Esophagus squamous epithelium (tissue), 5 donors: ENCODE measurements at places on chromosomes 5 and 9.

- no peak overlapping the region for H3K4me3 ChIP-seq
- H3K36me3 ChIP-seq = no peaks in the 10 kb centered on the region
- DNase-seq = no peak
- H3K4me1 ChIP-seq = no peaks in the 10 kb centered on the region
- no peaks in the 10 kb centered on the region for H3K27me3 ChIP-seq
- no peak overlapping the region for H3K27ac ChIP-seq
These were observed 122.3 kb downstream of the SEMA5A start for GRCh38 chr5:9423571-9423970.

GRCh38 chr9:136059321-136059791 is 35.7 kb downstream of the NACC2 start:
- DNase-seq = no peak
- no peak overlapping the region for H3K4me3 ChIP-seq
- H3K4me1 ChIP-seq = peaks cover 19% of the 10 kb centered on the region
- no peaks in the 10 kb centered on the region for H3K27me3 ChIP-seq

DNA sequence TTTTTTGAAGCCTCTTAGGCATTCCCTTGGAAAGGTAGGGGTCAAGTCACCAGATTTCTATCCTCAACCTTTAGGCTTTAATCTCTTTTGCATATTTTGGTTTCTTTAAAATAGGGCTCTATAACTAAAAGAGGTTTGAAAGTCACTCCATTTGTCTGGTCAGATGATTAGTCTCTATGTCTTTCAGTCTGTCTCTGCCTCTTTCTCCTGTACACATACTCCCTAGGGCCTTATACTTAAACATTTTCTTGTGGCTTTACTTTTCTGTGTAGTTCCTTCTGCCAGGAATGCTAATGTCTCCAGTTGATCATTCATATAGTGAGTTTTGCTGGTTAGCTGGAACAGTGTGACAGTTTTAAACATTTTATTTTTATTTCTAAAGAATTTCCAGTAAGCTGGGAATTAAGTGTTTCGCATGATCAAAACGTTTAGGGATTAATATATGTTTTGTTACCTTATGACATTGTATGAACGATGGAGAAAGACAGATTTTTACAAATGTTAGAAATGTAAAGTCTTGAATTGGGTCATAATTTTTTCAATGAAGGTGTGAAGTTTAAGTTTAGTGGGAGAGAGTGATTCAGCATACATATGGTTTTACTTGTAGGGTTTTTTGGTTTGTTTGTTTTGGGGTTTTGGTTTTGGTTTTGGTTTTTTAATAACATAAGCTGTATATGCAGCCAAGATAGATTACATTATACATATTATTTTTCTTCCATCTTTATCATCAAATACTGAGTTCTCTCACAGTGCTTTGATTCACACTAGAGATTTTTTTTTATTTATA is 90.6 kb downstream of the ZCCHC7 start:
- peaks cover 21% of the 10 kb centered on the region for H3K36me3 ChIP-seq
- H3K27me3 ChIP-seq = no peaks in the 10 kb centered on the region
- H3K4me1 ChIP-seq = no peaks in the 10 kb centered on the region
- no peak overlapping the region for H3K27ac ChIP-seq
- no peak overlapping the region for H3K4me3 ChIP-seq
- DNase-seq = no peak

DNA sequence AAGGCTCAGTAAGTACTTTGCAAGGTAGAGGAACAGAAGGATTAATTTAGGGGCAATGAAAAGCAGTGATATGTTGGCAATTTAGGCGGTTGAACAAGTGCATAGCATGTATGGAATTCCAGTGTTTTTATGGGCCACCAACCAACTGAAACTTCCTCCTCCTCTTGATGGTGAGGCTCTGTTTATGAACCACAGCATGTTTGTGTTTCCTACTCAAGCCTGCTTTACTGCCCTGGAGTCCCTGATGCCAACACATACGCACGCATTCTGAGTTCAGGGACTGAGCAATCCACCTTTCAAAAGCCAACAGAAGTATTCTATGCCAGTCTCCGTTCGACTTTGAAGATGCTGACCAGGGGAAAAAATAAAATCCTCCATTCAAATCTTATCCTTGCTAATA is 417.5 kb downstream of the EFNA5 start:
- DNase-seq = no peak
- H3K4me1 ChIP-seq = peaks cover 3% of the 10 kb centered on the region
- no peaks in the 10 kb centered on the region for H3K27me3 ChIP-seq
- H3K4me3 ChIP-seq = no peak overlapping the region

GRCh38 chr9:17970277-17970676 is 391.4 kb downstream of the SH3GL2 start:
- H3K4me1 ChIP-seq = no peaks in the 10 kb centered on the region
- H3K27me3 ChIP-seq = no peaks in the 10 kb centered on the region
- no peak overlapping the region for H3K27ac ChIP-seq
- H3K36me3 ChIP-seq = no peaks in the 10 kb centered on the region
- H3K4me3 ChIP-seq = no peak overlapping the region

DNA sequence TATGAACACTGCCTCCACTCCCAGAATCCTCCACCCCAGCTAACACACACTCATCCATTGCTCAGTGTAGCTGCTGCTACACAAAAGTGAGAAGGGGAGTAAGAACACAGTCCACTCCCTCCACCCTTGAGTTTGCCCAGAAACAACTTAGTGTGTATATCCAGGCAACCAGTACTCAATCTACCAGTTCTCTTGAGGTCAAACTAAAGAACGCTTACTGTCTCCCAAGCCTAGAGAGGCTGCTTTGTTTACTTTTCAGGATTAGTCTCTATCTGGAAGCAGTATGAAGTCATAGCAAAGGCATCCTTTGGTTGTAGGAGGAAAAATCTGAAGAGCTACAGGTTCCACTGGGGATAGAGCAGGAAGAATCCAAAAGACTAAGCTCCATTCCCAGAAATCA is 296.3 kb downstream of the KCNN2 start:
- H3K36me3 ChIP-seq = no peaks in the 10 kb centered on the region
- no peak overlapping the region for H3K4me3 ChIP-seq
- no peaks in the 10 kb centered on the region for H3K4me1 ChIP-seq
- no peak overlapping the region for H3K27ac ChIP-seq
- no peaks in the 10 kb centered on the region for H3K27me3 ChIP-seq

DNA sequence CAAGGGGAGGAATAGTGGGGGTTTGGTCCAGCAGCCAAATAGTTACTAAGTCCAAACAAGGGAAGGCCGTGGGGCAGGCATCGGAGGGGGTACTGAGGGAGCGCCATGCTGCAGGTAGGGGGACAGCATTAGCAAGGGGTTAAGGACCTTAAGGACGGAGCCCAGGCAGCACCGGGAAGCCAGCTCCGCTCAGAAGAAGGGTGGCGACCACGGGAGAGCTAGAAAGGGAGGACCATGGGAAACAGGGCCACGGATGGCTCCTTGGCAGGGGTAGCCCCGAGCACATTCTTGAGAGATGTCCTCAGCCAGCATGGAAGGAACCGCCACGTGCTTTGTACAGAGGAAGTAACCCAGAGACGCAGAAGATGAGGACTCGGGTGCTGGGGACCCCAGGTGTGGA is 76.2 kb upstream of the STXBP1 start:
- DNase-seq = no peak
- peaks cover 64% of the 10 kb centered on the region for H3K4me1 ChIP-seq
- peaks cover 63% of the 10 kb centered on the region for H3K36me3 ChIP-seq
- no peak overlapping the region for H3K4me3 ChIP-seq

GRCh38 chr5:34576891-34577666 is 79.0 kb upstream of the RAI14 start:
- H3K4me1 ChIP-seq = no peaks in the 10 kb centered on the region
- H3K27me3 ChIP-seq = no peaks in the 10 kb centered on the region
- H3K27ac ChIP-seq = no peak overlapping the region
- H3K4me3 ChIP-seq = no peak overlapping the region

DNA sequence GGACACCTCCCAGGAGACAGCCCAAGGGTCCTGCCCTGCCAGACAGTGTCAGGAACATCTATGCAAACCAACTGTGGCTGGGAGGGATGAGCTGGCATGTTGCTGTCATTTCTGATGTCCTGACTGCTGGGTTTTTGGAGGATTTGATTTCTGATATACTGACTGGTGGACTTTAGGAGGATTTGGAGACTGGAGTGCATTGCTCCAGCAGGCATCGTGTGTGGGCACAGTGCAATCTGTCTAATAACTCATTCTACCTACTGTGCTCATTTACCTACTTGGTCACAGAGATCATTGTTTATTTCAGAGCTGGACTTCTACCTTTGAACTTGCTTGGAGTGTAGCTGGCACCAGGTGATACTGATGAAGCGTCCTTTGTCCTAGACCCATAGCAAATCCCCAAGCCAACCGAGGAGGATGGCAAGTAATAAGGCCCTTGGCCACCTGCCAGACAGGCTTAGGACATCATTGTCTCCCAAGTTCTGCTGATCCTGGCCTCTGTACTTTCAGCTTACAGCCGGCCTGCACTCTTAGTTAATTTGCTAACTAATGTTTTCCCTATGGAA is 124.3 kb upstream of the ICE1 start:
- DNase-seq = no peak
- no peaks in the 10 kb centered on the region for H3K27me3 ChIP-seq
- H3K27ac ChIP-seq = no peak overlapping the region
- H3K36me3 ChIP-seq = no peaks in the 10 kb centered on the region

DNA sequence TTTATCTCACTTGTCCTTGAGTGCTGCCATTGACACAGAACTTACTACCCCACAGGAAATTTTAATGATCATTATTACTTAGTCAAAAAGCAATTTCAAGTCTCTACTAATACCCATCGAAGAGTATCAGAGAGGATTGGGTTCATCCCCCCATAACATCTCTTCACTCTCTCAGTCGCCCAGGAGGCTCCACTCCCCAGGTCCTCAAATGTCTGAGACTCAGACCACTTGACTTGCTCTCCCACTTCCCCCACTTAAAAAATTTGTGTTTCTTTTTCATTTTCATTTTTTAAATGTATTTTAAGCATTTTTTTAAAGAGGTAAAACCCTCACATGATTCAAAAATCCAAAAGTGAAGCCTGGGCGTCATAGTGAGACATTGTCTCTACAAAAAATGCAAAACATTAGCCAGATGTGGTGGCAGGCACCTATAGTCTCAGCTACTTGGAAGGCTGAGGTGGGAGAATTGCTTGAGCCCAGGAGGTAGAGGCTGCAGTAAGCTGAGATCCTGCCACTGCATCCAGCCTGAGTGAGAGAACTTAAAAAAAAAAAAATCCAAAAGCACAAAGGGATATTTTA is 56.8 kb upstream of the TRAF1 start:
- H3K27ac ChIP-seq = no peak overlapping the region
- H3K27me3 ChIP-seq = no peaks in the 10 kb centered on the region
- H3K36me3 ChIP-seq = peaks cover 11% of the 10 kb centered on the region
- no peak overlapping the region for H3K4me3 ChIP-seq
- DNase-seq = no peak
- no peaks in the 10 kb centered on the region for H3K4me1 ChIP-seq

DNA sequence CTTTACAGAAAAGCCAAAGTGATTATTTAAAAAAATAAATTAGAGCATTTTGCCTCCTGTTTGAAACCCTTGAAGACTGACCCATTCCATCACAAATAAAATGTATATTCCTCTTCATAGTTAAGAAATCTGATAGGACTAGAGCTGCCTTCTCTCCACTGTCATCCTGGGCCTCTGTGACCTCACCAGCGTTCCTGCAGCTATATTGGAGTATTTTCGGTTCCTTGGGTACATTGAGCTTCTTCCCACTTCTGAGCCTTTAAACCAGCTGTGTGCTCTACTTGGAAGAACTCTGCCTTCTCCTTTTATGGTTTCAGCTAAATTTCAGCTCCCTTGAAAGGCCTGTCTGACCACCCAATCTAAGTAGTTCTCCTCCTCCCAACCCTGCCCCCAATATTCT is 99.1 kb upstream of the ABCA1 start:
- H3K27me3 ChIP-seq = no peaks in the 10 kb centered on the region
- DNase-seq = no peak

DNA sequence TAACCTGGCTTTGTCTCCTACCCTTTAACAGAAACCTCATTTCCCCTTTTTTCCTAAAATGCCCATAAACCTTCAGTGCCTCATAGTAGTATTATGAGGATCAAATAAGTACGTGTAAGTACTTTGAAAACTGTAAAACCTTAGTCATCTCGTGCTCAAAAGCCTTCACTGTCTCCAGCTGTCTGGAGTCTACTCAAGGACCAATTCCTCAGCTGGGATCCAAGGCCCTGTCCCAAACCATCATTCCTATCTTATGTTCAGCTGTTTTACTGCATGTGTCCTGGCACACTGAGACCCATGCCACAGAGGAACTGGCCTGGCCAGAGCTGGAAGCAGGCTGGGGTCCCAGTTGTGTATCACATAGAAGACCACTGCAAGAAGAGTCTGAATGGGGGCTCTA is 15.9 kb downstream of the ADAMTSL1 start:
- H3K27me3 ChIP-seq = no peaks in the 10 kb centered on the region
- no peak overlapping the region for H3K4me3 ChIP-seq
- DNase-seq = no peak
- peaks cover 13% of the 10 kb centered on the region for H3K4me1 ChIP-seq
- H3K27ac ChIP-seq = peak overlapping the region; percentile 66
- H3K36me3 ChIP-seq = no peaks in the 10 kb centered on the region

- peak overlapping the region; percentile 42 for H3K27ac ChIP-seq
- H3K4me3 ChIP-seq = no peak overlapping the region
- H3K36me3 ChIP-seq = no peaks in the 10 kb centered on the region
- H3K27me3 ChIP-seq = no peaks in the 10 kb centered on the region
- no peak for DNase-seq
These were observed 26.8 kb downstream of the ITGA1 start for GRCh38 chr5:52814352-52815148.

DNA sequence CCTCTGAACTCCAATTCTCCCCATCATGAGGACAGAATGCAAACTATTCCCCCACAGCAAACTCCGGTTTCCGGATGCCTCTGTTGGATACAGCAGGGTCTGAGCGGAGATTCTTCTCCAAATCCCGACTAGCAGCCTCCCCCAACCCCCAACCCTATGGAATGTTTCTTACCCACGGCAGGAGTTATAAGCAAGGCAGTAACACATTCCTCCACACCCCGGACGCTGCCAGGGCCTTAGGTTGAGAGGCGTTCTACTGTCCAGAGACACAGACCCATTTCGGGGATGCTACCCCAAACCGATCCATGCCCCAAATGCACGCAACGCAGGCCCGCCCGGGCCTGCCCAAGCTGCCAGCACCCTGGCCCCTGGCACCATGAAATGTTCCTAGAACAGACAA is 85.6 kb upstream of the LMX1B start:
- H3K27me3 ChIP-seq = peaks cover 59% of the 10 kb centered on the region
- DNase-seq = no peak
- H3K4me3 ChIP-seq = no peak overlapping the region
- H3K27ac ChIP-seq = no peak overlapping the region
- no peaks in the 10 kb centered on the region for H3K4me1 ChIP-seq

- no peak overlapping the region for H3K27ac ChIP-seq
- no peak overlapping the region for H3K4me3 ChIP-seq
- no peaks in the 10 kb centered on the region for H3K36me3 ChIP-seq
These were observed 152.4 kb downstream of the SH3GL2 start for GRCh38 chr9:17731308-17731707.
